ENCODE measurements at places on chromosomes 5 and 9. TPM values are rescaled to one million over a fixed set of nuclear protein-coding genes. Genes with fewer than 3 reads are reported as not detected.

GRCh38 chr9:124673063-124673462 lies 98.0 kb downstream of the NR6A1 start:
- no peak for DNase-seq
- peaks cover 8% of the 10 kb centered on the region for H3K4me1 ChIP-seq
- no peak overlapping the region for H3K27ac ChIP-seq
- no peaks in the 10 kb centered on the region for H3K27me3 ChIP-seq
- H3K4me3 ChIP-seq: no peak overlapping the region
- no peaks in the 10 kb centered on the region for H3K36me3 ChIP-seq

Gene TMOD1
- 68.4 TPM for total RNA-seq

DNA sequence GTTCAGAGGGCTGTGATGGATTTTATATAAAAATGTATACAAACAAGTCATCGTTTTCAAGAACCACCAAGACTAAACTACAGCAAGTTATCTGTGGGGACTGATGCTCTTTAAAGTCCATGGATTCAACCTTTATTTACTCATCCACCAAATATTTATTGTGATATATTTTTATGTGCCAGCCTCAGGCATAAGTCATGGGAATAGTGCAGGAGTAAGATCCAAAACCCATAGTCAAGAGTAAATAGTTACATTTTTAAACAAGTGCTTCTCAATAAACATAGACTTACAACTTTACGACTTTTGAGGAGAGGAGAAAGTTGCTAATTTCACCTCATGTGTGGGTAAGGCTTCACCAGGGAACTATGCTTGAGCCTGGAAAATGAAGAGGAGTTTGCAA lies 24.6 kb downstream of the MACIR start:
- H3K4me1 ChIP-seq: no peaks in the 10 kb centered on the region
- no peaks in the 10 kb centered on the region for H3K36me3 ChIP-seq
- no peak overlapping the region for H3K27ac ChIP-seq
- no peak for DNase-seq
- H3K4me3 ChIP-seq: no peak overlapping the region
- H3K27me3 ChIP-seq: no peaks in the 10 kb centered on the region

Gene PCDHGA10
- total RNA-seq: 5.1 TPM

GRCh38 chr5:88833371-88834130 lies 49.4 kb downstream of the MEF2C start:
- H3K4me3 ChIP-seq: peak overlapping the region; percentile 6
- H3K27me3 ChIP-seq: no peaks in the 10 kb centered on the region
- no peak for DNase-seq
- H3K27ac ChIP-seq: peak overlapping the region; percentile 76

DNA sequence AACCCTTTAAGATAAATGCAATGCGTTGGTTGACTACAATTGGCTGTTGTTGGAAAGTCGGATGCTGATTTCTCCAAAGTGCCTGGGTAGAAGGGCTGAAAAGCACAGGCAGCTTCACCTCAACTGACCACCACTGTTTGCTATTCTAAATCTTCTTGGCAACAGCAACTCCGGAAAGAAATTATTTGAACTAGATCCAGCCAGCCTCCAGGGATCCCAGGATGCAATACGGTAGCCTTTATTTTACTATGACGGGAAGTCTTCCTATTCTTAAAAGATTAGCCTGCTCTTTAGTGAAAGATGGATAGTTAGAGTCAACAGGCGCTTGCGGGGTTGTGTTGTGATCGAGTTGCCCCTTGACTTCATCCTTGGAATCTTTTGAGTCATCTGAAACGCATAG lies 78.6 kb upstream of the KLF9 start:
- H3K36me3 ChIP-seq: no peaks in the 10 kb centered on the region
- H3K4me3 ChIP-seq: no peak overlapping the region
- no peak for DNase-seq
- H3K4me1 ChIP-seq: peaks cover 61% of the 10 kb centered on the region
- H3K27me3 ChIP-seq: no peaks in the 10 kb centered on the region

- H3K36me3 ChIP-seq: no peaks in the 10 kb centered on the region
- H3K27me3 ChIP-seq: no peaks in the 10 kb centered on the region
- H3K4me3 ChIP-seq: no peak overlapping the region
- H3K4me1 ChIP-seq: peaks cover 10% of the 10 kb centered on the region
- no peak overlapping the region for H3K27ac ChIP-seq
These were observed 371.2 kb downstream of the NFIB start for GRCh38 chr9:13942695-13943094.

Gene GGTA1
- total RNA-seq: 18.7 TPM

DNA sequence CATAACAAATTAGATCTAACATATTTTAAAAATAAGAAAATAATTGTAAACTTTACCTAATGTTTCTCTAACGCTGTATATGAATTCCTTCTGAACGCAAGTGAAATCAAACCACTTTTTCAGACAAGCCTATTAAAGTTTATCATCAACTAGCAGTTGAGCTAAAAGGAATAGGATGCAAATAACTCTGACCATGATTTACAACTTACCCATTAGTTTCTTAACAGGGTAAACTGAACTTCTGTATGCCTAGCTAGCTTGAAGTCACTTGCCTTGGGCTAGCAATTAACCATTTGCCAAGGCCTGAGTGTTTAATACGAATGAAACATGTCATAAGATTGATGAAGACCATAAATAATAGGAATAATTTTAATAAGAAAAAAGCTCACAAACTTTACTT lies 762.7 kb upstream of the ARRDC3 start:
- DNase-seq: no peak
- H3K4me3 ChIP-seq: no peak overlapping the region
- H3K27ac ChIP-seq: no peak overlapping the region
- no peaks in the 10 kb centered on the region for H3K27me3 ChIP-seq
- no peaks in the 10 kb centered on the region for H3K36me3 ChIP-seq

Gene PCDHGB7
- 18.0 TPM for total RNA-seq

GRCh38 chr9:1057910-1058309 lies 7.8 kb downstream of the DMRT2 start:
- no peaks in the 10 kb centered on the region for H3K36me3 ChIP-seq
- no peak overlapping the region for H3K4me3 ChIP-seq
- DNase-seq: no peak

- peaks cover 25% of the 10 kb centered on the region for H3K36me3 ChIP-seq
- peaks cover 35% of the 10 kb centered on the region for H3K4me1 ChIP-seq
- no peak for DNase-seq
- H3K27ac ChIP-seq: peak overlapping the region; percentile 90
- H3K27me3 ChIP-seq: no peaks in the 10 kb centered on the region
These were observed 832 bp downstream of the LMBRD2 start for GRCh38 chr5:36150676-36151433.

DNA sequence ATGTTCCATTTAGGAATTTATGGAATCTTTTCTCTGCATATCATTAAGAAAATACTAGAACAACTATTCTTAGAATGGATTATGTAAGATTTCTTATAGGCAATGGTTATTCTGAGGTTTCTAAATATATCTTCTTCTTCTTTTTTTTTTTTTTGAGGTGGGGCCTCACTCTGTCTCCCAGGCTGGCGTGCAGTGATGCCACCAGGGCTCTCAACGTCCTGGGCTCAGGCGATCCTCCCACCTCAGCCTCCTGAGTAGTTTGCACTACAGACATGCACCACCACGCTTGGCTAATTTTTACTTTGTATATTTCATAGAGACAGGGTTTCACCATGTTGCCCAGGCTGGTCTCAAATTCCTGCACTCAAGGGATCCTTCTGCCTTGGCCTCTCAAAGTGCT lies 137.2 kb downstream of the SREK1 start:
- DNase-seq: peak; percentile 42
- no peaks in the 10 kb centered on the region for H3K36me3 ChIP-seq
- H3K27ac ChIP-seq: no peak overlapping the region
- no peaks in the 10 kb centered on the region for H3K4me1 ChIP-seq

DNA sequence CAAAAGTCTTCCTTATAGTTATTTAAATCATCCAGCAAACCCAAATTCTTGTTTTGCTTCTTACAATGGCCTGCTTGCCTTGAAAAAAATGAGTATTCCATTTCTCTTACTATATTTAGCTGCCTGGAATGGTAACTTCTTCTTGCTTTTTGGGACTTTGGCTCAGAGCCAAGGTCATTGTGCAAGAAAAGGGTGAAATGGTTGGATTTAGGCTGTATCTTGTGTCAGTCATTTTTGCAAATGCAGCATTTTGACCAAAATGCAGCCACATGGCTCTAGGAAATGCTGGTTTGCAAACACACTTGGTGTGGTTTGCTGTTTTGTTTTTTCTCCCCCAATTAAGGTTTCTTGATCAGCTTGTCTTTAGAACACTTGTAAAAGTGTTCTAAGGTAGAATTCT lies 133.3 kb upstream of the ELL2 start:
- no peak for DNase-seq
- H3K36me3 ChIP-seq: no peaks in the 10 kb centered on the region
- H3K27me3 ChIP-seq: no peaks in the 10 kb centered on the region
- H3K4me1 ChIP-seq: peaks cover 17% of the 10 kb centered on the region
- H3K27ac ChIP-seq: no peak overlapping the region
- no peak overlapping the region for H3K4me3 ChIP-seq

DNA sequence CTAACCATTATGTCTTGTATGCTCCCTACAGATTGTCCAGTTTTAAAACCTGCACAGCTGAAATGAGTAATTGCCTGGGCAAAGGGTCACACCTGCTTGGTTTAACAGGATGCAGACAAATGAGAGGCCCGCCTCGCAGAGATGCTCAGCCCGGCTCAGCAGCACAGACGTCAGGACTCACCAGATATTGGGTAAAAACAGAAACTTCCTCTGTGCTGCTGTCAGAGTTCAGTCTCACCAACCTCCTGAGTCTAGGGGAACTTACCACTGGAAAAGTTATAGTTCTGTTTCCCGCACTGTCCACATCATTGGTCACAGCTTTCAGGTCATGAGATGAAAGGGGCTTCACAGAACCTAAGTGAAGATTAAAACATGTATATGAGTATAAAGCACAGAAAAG lies 152.5 kb downstream of the ESM1 start:
- no peak overlapping the region for H3K27ac ChIP-seq
- H3K36me3 ChIP-seq: no peaks in the 10 kb centered on the region
- H3K27me3 ChIP-seq: no peaks in the 10 kb centered on the region
- H3K4me3 ChIP-seq: no peak overlapping the region

Gene ANKRD18B
- total RNA-seq: not detected

GRCh38 chr9:89601856-89602562 lies 2.8 kb upstream of the GADD45G start:
- no peak overlapping the region for H3K27ac ChIP-seq
- H3K27me3 ChIP-seq: no peaks in the 10 kb centered on the region
- DNase-seq: no peak
- no peak overlapping the region for H3K4me3 ChIP-seq

DNA sequence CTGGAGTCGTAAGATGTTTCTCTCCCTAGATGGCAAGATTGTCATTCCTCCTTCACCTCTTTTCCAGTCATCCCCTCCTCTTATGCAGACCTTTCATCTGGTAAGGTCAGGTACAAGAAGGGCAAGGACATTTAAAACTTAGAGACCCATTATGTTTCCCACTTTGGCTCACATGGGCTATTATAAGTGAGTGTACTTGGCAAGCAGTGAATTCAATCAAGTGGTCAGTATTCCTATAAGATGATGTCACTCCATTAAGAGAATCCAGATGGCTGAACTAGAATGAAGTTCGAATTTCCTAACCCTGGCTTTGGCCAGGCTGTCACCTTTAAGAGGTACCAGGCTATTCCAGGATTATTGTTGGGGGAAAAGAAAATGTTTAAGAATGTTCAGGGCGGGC lies 32.2 kb downstream of the ZNF131 start:
- no peak overlapping the region for H3K27ac ChIP-seq
- H3K4me1 ChIP-seq: peaks cover 44% of the 10 kb centered on the region
- peaks cover 17% of the 10 kb centered on the region for H3K36me3 ChIP-seq
- no peaks in the 10 kb centered on the region for H3K27me3 ChIP-seq

Data from esophagus muscularis mucosa (tissue), 4 donors.